Stimulated activated CD8-positive, alpha-beta memory T cell treated with anti-CD3 and anti-CD28 coated beads, Interleukin-7, amount 100 ng/mL, for 1 hour (primary cell): ENCODE measurements at places on chromosomes 5 and 9.

DNA sequence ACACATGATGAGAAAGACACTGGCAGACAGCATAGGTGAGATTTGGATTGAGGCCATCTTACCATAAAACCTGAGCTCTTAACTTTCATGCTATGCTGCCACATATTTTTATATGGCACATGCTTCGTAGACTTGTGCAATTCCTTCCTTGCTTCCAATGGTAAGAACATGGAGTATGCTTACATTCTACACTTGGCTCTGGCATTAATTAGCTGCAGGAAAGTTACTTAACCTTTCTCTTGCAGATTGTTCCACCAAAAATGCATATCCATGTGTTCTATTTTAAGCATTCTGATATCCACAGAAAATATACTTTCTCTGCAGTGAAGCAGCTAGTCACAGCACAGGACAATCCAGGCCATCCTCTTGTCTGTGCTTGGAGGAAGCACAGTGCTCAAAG is 119.4 kb downstream of the MPDZ start:
- DNase-seq, result no peak

- no peak for DNase-seq
These were observed 91.6 kb upstream of the LMX1B start for GRCh38 chr9:126521976-126522590.

GRCh38 chr9:108016446-108016845 is 526.9 kb upstream of the KLF4 start:
- no peak for DNase-seq

DNA sequence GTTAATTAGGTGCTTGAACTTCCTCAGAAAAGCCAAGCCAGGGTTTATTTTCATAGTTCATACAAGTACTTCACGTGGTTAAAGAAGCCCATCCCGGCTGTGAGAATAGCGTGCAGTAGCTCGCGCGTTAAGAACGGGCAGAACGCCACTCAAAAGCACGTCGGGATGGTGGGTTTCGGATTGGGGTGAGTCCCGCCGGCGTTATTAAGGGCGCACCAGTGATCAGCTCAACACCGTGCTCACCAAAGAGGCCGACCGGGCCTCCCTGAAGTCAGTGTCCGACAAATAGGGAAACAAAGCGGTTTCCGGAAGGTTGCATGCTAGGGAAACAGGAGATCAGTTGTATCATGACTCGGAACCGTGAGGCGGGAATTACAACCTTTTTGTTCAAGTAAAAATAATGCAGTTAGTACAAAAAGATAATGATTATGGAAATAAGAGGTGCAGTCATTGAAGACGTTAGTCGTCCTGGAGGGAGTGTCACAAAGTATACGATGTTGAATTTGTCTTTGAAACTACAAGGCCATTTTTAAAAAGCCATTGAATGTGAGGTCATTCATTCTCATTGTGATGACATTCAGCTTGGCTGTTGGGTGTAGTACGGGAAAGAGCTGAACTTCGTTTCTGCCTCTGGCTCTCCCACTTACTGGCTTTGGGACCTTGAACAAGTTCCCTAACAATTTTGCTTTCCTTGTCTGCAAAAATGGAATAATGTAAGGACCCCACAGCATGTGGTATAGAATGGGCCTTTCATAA is 992 bp downstream of the SETD9 start:
- no peak for DNase-seq

DNA sequence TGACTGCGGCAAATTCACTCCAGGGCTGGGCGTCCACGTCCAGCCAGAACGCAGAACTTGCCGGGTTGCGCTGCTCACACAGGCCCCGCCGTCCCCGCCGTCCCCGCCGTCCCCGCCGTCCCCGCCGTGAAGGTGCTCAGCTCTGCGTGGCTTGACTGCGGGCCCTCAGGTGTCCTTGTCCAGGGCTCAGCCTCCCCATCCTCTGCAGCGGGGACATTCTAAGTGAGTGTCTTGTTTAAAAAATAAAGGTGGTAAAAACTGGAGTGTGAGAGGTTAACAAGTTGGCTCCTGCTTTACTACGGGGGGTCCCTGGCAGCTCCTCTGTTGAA is 14.9 kb downstream of the IRX4 start:
- no peak for DNase-seq

DNA sequence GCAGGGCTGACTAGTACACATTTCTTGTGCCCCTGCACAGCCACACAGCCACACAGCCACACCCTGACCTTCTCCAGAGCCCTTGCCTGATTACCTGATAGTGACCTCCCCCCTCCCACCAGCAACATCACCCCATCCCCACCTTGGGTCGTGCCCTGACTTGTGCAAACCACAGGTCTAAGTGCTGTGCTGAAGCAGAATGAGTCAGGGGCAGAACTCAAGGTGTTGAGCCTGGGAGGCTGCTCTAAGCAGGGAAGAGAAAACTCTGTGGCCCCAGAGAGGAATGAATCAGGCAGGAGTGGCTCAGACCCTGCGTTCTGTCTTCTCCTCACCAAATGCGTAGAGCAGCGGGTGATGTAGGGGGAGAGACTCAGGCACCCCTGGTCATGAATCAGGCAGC is 24.3 kb upstream of the FAT2 start:
- DNase-seq, result no peak

GRCh38 chr9:135303280-135303647 is 176.3 kb upstream of the PPP1R26 start:
- DNase-seq, result no peak

- DNase-seq, result no peak
These were observed 28.5 kb upstream of the SLC6A3 start for GRCh38 chr5:1473746-1474145.

- no peak for DNase-seq
These were observed 7.4 kb downstream of the FIBCD1 start for GRCh38 chr9:130931508-130932254.

- DNase-seq, result no peak
These were observed 251.8 kb downstream of the ROR2 start for GRCh38 chr9:91698266-91698665.

- DNase-seq, result no peak
These were observed 159.5 kb upstream of the SPEF2 start for GRCh38 chr5:35457912-35458823.

DNA sequence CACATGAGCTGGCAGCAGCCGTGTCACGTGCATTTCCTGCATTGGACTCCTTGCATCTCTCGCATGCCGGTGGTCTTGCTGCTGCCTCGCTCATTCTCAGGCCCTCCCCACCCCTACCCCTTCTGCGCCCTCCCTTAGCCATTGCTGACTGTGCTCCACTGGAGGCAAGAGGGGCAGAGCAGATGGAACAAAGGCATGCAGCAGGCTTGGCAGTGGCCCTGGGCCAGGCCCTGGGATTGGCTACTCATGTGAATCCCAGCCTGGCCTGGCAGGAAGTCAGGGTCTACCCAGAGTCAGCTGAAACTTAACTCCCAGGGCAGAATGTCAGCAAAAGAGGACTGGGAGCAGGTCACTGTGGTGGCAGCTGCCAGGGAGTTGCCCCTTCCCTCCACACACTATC is 62.3 kb downstream of the TSTD2 start:
- DNase-seq, result no peak

- DNase-seq, result no peak
These were observed 81.8 kb downstream of the TRIM36 start for GRCh38 chr5:115087951-115088350.

DNA sequence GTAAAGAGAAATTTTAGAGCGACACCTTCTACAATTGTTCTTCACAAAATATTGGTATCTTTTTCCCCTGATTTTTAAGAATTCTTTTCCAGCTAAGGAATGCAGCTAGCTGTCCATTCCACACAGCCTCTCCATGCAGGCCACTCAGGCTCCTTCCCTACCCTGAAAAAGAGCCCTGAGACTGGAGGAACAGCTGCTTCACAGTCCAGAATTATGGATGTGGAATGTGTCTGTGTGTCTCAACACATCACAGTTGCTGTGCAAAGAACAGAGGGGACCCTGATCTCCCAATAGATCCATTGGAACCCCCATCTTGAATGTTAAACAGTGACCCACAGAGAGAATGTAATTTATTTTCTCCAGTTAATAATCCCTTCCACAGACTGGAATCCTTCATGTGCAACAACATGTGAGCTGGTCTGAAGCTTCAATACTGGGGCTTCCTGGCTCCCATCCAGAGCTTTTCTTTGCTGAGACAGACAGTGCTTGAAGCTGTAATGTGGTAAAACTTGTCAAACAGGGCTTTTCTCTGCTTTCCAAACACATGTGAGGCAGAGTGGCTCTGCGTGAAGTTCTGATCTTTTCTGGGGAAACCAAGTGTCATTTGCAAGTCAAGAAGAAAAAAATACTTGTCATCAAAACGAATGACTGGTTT is 53.3 kb upstream of the SMC5 start:
- no peak for DNase-seq

- no peak for DNase-seq
These were observed 164.3 kb upstream of the KLF9 start for GRCh38 chr9:70578720-70579119.

DNA sequence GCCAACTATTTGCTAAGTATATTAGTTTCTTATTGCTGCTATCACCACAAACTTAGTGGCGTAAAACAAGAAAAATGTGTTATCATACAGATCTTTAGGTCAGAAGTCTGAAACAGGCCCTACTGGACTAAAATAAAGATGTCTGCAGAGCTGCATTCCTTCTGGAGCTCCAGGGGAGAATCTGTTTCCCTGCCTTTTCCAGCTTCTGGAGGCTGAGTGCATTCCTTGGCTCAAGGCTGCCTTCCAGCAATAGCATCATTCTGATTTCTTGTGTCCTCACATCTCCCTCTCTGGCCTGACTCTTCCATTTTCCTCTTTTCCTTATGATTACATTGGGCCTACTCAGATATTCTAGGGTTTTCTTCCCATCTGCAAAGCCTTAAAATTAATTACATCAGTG is 15.9 kb downstream of the MAN2A1 start:
- no peak for DNase-seq

DNA sequence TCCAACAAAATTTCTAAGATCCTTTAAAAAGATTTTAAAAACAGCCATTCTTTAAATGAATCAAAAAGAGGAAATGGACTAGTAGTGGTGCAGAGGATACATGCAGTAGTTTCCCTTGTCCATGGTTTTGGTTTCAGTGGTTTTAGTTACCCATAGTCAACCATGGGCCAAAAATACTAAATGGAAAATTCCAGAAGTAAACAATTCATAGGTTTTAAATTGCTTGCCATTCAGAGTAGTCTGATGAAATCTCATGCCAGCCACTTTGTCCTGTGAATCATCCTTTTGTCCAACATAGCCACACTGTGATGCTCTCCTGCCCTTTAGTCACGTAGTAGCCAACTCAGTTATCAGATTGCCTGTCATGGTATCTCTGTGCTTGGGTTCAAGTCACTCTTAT is 286.1 kb downstream of the ANXA1 start:
- no peak for DNase-seq
